ENCODE measurements at places on chromosomes 11 and 22.

- no peak for DNase-seq
Observed at GRCh38 chr11:134228625-134229024, 4.2 kb downstream of the VPS26B start.

GRCh38 chr22:39906207-39906606, 5.3 kb downstream of the GRAP2 start:
- no peak for DNase-seq

DNA sequence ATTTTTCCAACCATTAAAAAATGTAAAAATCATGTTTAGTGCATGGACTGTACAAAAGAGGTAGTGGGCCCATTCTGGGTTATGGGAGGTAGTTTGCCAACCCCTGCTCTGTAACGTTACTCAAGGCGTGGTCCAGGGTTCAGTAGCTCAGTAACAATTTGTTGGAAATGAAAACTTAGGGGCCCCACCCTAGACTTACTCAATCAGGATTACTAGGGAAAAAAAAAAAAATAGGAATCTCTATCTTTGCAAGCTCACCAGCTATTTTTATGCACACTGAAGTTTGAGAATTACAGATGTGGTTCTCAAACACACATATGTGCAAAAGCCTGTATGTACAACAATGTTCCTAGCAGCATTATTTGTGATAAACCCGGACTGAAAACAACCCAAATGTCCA, 17.3 kb upstream of the LMO2 start:
- no peak for DNase-seq

- DNase-seq, result no peak
Observed at GRCh38 chr11:119671561-119672015, 57.4 kb downstream of the NECTIN1 start.

GRCh38 chr11:131685906-131686305, 315.5 kb downstream of the NTM start:
- no peak for DNase-seq

DNA sequence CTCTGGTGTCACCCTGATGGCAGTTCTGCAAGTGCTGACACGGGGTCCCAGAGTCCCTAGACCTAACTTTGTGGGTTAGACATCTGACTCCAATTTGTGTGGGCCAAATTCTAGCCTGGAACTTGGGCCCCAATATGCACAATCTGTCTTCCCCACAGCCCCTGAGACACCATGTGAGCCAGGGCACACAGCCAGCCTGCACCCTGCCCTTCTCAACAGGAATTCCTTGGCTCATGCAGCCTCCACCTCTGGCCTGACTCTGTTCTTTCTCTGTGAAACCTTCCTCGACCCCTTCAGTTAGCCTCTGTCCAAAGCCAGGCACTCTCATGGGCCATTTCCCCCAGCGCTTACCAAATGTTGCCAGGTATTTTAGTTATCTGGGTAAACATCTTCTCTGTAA, 59.1 kb upstream of the POU2AF1 start:
- DNase-seq, result no peak

DNA sequence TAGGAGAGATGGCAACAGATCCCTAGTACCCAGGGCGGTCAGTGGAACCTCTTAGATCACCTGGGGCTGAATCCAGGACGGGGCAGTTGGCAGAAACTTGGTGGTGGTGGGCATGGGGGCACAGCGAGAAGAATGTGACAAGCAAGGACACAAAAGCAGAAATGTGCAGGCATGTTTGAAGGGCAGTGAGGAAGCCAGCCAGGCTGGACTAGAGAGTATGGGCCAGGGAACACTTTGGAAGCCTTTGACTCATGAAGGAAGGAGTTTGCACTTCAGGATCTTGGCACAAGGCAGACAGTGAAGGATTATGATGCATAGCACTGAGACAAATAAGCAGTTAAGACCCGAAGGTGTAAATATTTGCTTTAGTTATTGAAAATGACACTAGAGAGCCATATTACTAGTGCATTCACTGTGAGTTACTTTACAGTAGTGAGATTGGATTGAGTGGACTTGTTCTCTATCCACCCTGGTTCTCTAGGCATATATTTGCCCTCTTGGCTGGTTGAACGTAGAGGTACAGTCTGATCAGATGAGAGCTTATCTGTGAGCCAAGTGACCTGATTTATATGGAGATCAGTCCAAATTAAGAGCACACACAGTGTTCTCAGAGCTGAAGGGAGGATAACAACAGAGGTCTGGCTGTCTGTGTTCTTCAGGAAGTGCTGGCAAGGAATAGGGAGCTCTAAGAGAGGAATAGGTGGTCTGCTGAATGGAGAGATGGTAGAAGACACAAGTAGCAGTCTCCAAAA, 210.4 kb downstream of the SNX19 start:
- no peak for DNase-seq

DNA sequence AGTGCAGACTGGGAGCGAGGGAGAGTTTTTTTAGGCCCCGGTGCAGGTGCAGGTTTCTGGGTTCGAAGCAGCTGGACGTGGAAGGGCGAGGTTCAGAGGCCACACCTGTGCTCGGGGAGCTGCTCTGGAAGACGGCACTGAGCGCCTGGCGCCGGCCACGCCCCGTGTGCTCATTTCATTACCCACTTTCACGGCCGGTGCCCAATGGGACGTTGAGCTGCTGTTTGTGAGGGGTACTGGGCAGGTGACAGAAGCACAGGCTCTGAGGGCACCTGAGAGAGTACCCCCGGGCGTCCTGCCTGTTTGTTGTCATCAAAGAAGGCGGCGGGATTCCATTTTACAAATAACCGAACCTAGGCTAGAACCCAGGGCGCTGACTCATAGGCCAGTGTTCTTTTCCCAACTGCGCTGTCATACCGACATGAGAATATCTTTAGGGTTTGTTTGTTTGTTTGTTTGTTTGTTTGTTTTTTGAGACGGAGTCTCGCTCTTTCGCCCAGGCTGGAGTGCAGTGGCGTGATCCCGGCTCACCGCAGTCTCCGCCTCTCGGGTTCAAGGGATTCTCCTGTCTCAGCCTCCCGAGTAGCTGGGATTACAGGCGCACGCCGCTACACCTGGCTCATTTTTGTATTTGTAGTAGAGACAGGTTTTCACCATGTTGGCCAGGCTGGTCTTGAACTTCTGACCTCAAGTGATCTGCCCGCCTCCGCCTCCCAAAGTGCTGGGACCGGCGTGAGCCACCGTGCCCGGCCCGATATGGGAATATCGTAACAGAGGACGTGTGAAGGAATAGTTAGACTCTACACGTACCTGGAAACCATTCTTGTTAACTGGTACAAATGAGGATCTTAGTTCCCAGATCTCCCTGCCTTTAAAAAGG, 16.6 kb upstream of the SPTBN2 start:
- DNase-seq, result peak; percentile 43

DNA sequence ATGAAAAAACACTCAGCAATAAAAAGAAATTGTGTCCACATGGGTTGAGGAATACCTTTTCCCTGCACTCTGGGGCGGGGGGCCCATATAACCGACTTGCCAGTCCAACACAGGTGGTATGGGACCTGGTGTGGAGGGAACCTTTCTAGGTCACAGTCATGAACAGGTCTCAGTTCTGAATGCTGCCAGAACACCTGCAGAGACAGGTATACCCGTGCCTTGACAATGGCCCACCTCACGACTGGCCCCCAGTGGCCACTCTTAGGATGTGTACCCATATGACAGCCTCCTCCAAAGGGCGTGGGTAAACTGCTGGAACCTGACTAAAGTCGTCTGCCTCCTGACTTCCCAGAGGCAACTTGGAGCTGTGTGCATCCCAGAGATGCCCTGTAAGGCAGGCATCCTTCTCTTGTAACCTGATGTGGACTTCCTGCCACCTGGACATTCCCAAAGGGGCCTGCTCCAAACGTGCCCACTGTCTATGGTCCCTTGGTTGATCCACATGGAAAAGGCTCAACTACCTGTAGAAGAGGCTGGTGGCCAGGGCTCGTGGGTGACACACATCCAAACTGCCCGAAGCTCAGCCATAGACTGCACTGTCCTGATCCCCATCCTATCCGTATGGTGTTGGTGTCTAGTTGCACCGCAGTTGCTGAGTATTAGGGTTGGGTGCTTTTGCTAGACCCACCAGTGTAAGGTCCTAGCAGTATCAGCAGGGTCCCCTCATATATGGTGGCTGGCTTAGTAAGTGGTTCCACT, 859.3 kb downstream of the BRD1 start:
- DNase-seq, result no peak

DNA sequence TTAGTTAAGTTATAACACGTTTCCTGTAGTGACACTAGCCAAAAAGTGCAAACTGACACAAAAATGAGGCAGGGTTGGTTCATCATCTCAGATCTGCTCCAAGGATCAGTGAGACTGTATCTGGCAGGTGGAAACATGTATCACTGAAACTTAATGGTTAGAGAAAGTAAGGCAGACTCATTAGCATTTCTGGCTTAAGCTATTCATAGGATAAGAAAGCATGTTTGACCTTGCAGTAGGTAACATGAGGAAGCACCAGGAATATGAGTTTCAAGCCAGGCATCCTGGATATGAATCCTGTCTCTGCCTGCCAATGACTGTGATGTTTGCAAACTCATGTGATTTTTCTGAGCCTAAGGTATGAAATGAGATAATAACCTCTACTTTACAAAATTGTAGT, 732.1 kb downstream of the NELL1 start:
- DNase-seq, result no peak

DNA sequence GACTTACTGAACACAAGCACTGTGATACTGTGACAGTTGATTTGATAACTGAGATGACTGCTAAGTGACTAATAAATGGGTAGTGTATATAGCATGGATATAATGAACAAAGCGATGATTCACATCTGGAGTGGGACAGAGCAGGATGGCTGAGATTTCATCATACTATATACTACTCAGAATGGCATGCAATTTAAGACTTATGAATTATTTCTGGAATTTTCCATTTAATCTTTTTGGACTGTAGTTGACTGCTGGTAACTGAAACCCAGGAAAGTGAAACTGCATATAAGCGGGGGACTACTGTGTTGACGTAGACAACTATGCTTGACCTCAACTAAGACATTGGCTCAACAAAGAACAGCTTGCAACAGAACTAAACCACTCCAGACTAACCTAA, 20.0 kb upstream of the NUCB2 start:
- DNase-seq, result no peak

DNA sequence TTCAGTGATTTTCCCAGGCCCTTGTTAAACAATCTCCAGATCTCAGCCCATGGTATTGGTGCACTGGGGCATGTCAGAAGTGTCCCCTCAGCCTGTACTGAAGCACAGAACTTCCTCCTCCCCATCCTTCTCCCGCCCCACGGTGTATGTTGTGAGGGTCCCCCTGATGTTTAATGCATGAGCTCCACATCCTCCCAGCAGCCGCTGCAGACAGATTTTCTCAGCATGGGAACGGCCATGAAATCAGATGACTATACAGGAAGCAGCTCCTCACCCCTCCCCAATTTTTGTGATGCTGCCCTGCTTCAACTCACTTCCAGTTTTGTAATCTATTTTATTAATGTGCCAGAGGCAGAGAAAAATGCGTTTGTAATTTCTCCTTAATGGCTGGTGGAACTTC, 406.0 kb downstream of the MIAT start:
- no peak for DNase-seq

- DNase-seq, result no peak
Observed at GRCh38 chr11:116716621-116717020, 56.2 kb downstream of the BUD13 start.

DNA sequence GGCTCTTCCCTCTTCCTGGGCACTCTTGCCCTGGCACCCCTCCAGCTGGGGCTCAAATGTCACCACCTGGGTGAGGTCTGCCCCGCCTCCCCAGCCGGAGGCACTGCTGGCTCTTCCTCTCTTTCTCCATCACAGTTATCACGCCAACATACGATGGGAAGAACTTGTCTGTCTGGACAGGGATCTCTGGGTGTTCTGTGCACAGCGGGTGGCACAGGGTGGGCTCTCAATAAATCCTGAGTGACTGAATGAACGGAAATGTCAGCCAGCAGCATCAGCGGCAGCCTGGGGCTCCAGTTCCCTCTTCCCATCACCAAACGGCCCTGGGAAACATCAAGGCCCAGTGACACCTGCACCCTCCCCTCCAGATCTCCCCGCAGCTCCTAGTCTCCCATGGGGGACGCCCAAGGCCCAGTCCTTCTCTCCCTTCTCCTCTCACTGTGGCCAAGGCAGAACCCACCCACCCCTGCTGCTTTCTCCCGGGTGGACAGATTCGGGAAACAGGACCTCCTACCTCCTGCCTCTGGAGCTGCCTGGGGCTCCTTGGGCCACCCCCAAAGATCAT, 440 bp upstream of the SLC25A45 start:
- no peak for DNase-seq

GRCh38 chr22:42344361-42344905, 74.0 kb upstream of the TCF20 start:
- no peak for DNase-seq

DNA sequence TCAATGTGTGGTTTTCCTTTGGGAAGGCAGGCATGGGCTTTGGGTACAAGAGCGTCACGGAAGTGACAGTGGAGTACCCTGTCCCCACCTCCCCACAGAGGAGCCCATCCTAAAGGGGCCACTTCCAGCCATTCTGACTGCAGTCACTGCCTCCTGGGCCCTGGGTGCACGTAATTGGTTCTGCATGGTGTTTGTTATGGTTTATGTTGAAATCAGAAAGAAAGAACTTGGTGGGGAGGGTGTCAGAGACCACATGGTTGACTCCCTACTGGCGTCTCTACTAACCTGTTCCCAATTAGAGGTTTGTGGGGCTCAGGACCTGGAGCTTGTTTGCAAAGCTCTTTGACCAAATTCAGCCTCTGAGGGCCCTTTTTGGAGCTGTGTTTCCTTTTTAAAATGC, 40.8 kb downstream of the RIBC2 start:
- no peak for DNase-seq

- no peak for DNase-seq
Observed at GRCh38 chr22:44975427-44976262, 34.2 kb downstream of the PHF21B start.
